Muscle of leg (tissue), 16 donors: ENCODE measurements at places on chromosomes 3 and 15.

GRCh38 chr3:190013943-190014924 is 106.5 kb downstream of the P3H2 start:
- DNase-seq, result no peak

GRCh38 chr15:52217186-52217585 is 26.0 kb upstream of the GNB5 start:
- DNase-seq, result no peak

DNA sequence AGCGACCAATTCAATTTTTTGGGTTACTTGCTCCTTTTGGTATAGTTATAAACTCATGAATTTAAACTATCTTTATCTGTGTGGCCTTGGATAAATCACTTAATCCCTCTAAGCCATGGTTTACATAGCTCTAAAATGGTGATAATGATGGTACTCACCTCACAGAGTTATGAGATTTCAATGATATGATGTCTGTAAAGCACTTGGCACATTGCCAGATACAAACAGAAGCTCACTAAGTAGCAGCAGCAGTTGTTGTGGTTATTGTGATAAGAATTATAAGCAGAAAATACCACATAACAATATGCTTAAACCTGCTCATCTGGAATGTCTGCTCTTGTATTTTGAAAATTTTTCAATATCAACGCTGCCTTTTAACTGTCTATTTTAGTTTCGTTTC is 185.1 kb upstream of the SNTN start:
- DNase-seq, result no peak

- DNase-seq, result no peak
Observed at GRCh38 chr3:97510795-97511194, 253.8 kb upstream of the ARL6 start.

- peak; percentile 39 for DNase-seq
Observed at GRCh38 chr3:17090280-17090983, 205.7 kb downstream of the PLCL2 start.
